Naive thymus-derived CD4-positive, alpha-beta T cell (primary cell): ENCODE measurements at places on chromosomes 3 and 15. TPM values are rescaled to one million over a fixed set of nuclear protein-coding genes. Genes with fewer than 3 reads are reported as not detected.
A peak's percentile ranks its signal among the peaks of the same experiment; 100 is the strongest.

Gene ADAMTS17
- total RNA-seq: 12.8 TPM

Gene DIPK2A
- total RNA-seq: 29.2 TPM

Gene IVD
- total RNA-seq: 47.2 TPM

Gene RBPMS2
- not detected for total RNA-seq

Gene CACNA2D3
- total RNA-seq: not detected

Gene DAZL
- total RNA-seq: not detected

Gene TP53BP1
- total RNA-seq: 34.6 TPM

Gene MME
- total RNA-seq: 0.56 TPM

Gene WDR93
- total RNA-seq: not detected

Gene CADM2
- not detected for total RNA-seq

- no peak for DNase-seq
Observed at GRCh38 chr15:100889385-100890050, 9.9 kb downstream of the ALDH1A3 start.

DNA sequence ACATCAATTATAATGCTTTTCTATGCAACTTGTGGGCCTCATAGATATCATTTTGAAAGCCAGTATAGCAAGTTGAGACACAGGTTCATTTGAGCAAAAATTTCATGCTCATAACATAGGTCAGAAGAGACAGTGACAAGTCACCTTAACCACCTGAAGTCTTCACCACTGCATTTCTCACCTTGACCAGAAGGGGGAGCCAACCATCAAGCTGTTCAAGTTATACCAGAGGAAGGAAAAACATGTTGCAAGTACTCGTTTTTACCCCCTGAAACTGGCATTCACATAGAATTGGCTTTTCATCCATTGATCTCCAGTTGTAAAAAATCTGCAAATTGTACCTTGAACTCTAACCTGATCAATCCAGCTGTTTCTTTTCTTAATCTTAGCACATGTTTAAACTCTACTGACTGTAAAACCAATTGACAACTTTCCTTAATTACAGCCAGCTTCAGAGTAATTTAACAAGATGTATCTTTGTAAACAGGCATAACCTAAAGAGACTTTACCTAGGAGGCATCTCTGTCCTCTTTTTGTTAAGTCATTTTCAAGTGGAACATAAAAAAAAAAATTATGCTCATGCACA, 1.4 kb downstream of the LMOD3 start:
- peak; percentile 35 for DNase-seq

DNA sequence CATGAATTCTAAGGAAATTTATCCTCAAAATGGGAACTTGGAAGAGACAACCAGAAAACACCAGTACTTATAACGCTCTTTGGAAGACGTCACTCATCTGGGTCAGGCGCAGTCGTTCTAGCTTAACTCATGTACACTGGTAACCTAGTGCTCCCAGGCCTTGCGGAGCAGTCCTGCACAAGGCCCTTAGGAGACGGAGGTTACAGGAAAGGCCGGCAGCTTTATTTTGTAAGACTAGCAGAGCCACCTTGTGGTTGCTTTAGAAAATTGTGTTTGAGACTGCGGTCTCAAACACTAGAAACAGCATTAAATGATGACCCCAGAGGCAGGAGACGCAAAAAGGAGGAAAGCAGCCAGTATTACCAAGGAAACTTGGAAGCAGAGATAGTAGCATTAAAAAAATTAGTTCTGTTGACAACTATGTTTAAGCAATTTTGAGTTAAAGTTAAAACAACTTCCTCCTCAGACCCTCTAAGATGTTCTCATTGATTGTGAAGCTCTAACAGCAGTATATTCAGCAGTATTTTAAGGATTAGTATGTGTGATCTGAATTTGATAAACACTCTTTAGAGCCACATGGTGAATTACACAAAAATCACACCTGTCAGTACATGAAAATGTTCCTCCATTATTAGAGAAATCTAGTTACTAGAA, 141.9 kb upstream of the C2CD4B start:
- DNase-seq: no peak

DNA sequence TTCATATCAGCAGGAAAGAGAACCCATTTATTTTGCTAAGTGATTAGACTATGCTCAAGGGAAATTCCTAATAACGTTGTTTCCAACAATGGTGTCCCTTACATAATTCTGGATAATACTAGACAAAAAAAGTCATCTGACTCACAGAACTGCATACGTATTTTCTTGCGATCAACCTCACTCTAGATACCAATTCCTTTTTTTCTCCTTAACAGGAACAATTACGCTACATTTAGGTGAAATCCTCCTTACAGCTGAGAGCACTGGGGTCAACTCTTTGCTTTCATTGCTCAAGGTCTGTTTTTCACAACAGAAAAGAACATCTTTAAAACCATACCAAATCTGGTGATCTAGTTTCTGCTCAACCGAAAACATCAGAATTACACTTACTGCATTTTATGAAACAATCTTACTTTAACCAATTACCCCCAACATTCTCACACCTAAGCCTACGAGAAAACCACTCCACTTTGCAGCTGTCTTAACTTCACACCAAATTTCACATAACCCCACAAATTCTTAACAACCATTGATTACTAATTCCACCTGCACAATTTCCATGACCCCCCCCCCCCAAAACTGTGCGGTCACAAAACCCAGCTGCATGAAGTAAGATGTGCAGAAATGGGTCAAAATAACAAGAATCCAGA, 61.2 kb upstream of the ICE2 start:
- no peak for DNase-seq

- no peak for DNase-seq
Observed at GRCh38 chr3:8757551-8758518, 11.6 kb downstream of the OXTR start.

DNA sequence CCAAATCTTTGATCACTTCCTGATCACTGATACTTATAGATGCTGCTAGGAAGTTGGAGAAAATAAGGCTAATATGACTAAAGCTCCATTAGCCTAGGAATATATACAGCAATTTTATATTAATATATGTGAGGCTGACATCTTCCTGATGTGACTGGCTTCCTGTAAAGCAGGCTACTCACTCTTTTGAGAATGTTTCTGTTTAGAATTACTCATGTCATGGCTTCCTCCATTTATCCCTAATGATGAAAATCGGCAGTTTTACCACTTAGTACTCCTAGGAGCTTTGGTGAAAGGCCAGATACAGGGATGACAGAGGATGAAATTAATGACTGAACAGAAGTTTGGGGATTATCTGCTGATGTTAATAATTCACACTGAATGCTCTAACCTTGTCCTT, 3.9 kb upstream of the MAP1A start:
- no peak for DNase-seq

DNA sequence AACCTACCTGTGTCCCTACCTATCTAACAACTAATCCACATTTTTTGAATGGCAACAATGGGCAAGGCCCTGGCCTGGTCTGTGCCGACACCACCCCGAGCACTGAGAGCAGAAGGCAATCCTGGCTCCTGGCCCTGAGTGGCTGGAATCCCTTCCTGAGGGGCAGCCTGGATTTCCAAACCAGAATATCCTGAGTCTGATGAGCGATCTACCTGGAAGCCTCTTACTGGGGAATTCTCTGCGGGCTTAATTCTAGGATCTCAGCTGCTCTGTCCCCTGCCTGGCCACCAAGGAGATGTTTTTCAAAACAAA, 22.1 kb downstream of the ATP2B2 start:
- no peak for DNase-seq

- no peak for DNase-seq
Observed at GRCh38 chr3:160677459-160677881, 510 bp downstream of the ARL14 start.

- no peak for DNase-seq
Observed at GRCh38 chr3:183252973-183253527, at the start of gene B3GNT5. Gene B3GNT5 (plus strand): TSS chr3:183253253. CDS start chr3:183269799, 16,546 bp downstream.

DNA sequence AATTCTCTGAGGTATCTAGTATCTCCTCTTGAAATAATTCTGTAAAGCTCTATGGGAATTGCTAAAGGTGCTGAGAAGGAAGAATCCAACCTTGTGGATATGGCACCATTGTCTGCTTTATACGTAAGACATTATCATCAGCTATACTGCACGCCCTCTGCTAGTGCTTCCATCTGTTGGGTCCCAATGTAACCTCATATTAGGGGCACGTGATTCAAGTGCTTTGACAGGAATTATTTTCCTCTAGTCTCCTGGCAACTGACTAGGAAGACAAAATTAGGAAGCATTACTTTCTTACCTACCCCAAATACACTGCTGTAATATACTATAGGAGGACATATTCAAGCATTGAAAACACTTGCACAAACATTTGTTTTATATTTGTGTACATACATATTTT, 24.0 kb downstream of the COPS2 start:
- DNase-seq: no peak

DNA sequence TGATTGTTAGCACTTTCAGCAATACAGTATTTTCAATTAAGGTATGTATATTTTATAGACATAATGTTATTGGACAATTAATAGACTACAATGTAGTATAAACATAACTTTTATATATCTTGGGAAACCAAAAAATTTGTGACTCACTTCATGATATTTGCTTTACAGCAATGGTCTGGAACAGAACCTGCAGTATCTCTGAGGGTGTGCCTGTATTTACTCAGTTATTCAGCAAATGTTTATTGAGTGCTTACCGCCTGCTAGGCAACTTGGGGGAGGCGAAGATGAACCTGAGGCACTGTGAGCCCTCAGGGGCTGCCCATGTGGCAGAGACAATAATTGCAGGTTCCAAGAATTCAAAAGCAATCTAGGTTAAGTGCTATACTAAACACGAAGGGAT, 144.8 kb downstream of the GABRB3 start:
- DNase-seq: no peak

DNA sequence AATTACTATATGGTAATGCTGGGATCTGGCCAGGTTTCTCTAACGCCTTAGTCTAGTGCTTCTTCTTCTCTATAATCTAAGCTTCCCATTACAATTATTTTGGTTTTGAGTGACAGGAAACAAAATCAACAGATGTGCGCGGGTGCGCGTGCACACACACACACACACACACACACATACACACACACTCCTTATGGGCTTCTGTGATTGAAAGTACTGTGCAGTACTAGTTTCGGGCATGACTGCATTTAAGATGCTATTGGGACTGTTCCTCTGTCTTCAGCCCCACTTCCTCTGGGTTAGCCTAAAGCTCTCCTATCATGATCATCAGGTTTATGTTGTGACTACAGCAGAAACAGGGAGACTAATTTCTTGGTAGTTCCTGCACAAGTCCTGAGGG, 32.2 kb downstream of the EPHB1 start:
- no peak for DNase-seq

GRCh38 chr15:63948436-63948835, 97.8 kb downstream of the DAPK2 start:
- DNase-seq: no peak

DNA sequence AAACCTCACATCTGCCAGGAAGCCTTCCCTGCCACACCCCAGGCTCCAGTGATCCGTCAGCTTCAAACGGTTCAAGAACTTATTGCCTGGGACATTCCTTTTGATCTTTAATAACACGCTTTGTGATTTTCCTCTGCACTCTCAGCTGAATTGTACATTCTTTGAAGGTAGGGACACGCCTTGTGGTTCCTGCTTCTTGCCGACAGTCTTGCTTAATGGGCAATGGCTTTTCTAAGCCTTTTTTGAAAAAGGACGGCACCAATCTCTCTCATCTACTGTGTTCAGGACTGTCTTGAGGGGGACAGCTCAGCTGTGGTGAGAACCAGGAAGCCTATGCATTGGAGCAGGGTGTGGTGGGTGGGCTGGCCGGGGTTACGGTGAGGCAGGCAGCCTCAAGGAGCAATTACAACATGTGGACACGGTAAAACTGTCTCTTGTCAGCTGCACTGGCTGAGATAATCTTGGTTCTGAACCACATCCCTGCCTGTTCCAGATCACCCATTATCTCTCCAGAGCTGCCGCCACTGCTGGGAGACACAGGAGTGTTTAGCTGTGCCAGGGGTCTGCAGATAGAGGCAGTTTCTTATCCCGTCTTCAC, 46.0 kb upstream of the GLCE start:
- no peak for DNase-seq

DNA sequence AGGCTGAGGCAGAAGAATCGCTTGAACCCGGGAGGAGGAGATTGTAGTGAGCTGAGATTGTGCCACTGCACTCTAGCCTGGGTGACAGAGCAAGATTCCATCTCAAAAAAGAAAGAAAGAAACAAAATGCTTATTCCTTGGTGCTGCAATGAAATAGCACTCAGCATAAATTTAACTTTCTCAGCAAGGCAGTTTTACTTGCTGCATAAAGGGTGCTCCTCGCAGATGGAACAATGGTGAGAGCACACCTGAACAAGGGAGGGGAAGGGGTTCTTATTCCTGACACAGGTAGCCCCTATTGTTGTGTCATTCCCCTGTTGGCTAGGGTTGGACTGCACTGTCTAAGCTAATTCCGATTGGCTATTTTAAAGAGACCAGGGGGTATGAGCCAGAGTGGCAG, 17.1 kb downstream of the PAK2 start:
- no peak for DNase-seq

DNA sequence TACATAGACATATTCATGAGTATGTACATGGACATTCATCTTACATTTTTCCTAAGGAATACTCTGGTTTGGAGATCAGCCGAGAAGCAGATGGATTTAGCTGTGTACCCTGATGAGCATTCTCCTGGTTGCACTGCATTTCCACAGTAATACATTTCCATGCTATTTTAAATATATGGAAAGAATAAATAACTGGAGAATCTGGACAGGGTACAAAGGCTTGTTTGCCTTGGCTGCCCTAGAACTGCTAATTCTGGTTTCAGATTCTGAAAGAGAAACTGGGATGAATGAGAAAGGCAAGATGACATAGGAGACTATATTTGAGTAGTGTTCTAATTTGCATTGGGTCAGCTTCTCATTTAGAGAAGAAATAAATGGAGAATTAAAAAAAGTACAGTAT, 190.8 kb upstream of the FAM3D start:
- DNase-seq: no peak

GRCh38 chr15:80779658-80780415, 667 bp downstream of the CEMIP start:
- DNase-seq: no peak

- DNase-seq: peak; percentile 24
Observed at GRCh38 chr3:43217206-43217605, 69.1 kb upstream of the SNRK start.

GRCh38 chr3:169848741-169849140, 21.0 kb downstream of the LRRC31 start:
- no peak for DNase-seq

GRCh38 chr3:65371053-65371452, 667.7 kb downstream of the MAGI1 start:
- no peak for DNase-seq

DNA sequence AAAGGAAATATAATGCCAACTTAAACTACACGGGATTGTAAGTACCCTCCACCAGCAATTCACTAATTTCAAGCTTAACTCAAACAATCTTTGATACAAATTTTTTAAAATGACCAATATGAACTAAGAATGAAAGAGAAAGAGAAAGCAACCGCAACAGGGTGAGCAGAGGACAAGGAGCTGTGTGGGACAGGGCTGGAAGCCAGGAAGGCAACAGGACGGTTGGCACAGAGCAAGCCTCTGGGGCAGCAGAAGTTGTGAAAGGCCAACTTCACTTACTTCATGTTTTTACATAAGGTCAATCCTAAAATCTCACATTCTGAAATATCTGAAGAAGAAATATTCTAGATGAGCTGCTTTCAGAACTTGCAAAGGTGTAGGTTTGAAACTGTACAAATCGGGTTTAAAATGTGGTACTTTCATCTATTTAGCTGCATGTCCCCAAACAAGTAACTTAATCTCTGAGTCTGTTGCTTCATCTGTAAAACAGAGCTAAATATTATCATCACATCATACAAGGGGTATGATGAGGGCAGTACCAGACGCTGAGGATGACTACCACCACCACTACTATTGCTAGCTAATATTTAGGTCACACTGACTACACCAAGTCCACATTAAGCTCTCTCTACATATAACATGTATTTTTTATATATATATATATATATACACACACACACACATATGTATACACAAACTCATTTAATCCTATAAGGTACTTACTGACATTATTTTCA, 101.7 kb downstream of the IGSF11 start:
- DNase-seq: no peak
